ENCODE measurements at places on chromosomes 12 and 14.

GRCh38 chr12:81365284-81365683 lies 287.4 kb downstream of the ACSS3 start:
- DNase-seq, result no peak

DNA sequence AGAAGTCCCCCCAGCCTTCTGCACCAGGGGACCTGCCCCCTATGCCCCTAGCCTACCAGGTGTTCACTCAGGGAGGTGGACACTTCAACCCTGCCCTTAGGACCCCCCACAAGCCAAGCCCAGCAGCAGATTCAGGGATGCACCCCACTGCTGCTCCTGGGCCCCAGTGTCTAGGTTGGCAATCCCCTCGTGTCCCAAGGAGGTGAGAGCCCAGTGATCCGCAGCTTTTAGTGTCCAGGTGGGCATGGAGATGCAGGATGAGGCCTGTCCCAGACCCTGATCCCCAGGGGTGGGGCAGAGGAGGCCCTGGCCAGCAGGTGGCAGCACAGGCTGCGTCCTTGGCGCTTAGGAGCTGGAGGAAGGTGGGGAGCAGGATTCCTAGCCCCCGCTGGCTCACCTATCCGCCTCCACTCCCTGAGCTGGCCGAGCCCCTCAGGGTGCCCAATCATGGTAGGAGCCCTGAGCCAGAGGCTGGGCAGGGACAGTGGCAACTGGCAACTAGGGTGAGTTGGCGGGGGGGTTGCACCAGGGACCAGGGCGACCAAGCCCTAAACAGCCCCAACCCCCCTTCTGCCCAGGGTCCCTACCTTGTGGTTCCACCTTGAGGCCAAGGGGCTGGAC lies 4.1 kb downstream of the CKB start:
- DNase-seq, result no peak

- no peak for DNase-seq
These were observed 181.5 kb downstream of the CCER1 start for GRCh38 chr12:90773491-90773890.

DNA sequence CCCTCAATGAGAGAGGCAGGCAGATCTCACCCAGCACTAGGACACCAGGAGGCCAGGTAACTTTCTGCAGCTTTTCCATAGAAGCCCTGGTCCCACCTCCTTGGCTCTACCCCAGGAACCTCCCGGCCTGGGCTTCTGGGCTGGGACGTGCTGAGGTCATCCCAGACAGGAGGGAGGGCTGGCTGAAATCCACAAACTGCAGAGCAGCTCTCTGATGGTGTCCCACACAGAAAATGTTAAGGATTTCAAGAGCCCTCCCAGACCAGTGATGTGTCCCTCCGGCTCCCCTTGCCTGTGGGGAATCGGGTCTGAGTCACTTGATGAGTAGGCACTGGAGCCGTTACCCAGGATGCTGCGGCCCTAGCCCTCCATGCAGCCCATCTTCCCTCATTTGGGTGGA lies 124.1 kb downstream of the ESRRB start:
- DNase-seq, result no peak

GRCh38 chr12:69096669-69097335 lies 142.6 kb upstream of the CPSF6 start:
- no peak for DNase-seq

GRCh38 chr14:37592482-37593408 lies 2.3 kb downstream of the FOXA1 start:
- no peak for DNase-seq

DNA sequence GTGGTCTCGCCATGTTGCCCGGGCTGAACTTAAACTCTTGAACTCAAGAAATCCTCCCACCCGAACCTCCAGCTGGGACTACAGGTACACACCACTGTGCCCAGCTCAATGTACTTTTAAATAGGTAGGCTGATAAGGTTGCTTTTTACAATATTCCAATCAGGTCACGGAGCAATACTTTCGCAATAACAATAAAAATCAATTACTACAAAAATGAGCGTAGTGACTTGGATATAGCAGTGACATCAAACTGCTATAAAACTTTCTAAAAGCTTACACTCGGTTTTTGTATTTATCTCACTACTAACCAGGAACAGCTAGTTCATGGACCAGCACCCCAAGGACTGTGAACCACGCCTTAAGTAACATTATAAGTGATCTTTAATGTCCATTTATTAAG lies 10.5 kb downstream of the SARNP start:
- DNase-seq, result no peak
